ENCODE measurements at places on chromosomes 1 and 21. TPM values are rescaled to one million over a fixed set of nuclear protein-coding genes. Genes with fewer than 3 reads are reported as not detected.
A peak's percentile ranks its signal among the peaks of the same experiment; 100 is the strongest.

- DNase-seq = no peak
Observed at GRCh38 chr1:203031467-203031866, 5.2 kb downstream of the PPFIA4 start.

- DNase-seq = no peak
Observed at GRCh38 chr1:69494221-69494620, 73.5 kb upstream of the LRRC7 start.

COL9A2 gene
- total RNA-seq = 0.94 TPM

GRCh38 chr1:30844631-30845030 lies 63.9 kb downstream of the SDC3 start:
- DNase-seq = no peak

CLCA4 gene
- total RNA-seq = not detected

DNA sequence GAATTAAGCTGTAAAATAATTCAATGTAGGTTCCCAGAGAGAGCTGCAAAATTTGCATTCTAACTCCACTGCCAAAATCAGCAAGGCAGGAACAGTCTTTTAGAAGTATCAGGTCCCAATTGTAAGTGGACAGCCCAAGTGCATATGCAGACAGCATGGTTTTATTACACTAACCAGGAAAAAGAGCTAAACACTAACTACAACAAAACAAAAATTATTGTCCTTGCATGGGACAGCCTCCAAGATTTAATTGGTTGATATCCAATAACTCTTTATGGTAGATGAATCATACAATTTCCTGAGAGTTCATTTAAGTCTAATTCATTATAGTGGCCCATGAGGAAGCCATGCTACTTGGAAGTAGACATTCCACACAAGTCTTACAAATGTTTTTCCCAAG lies 154.3 kb upstream of the ZNF648 start:
- DNase-seq = no peak

GRCh38 chr1:164644774-164645644 lies 86.0 kb downstream of the PBX1 start:
- DNase-seq = peak; percentile 28

PLA2G2C gene
- not detected for total RNA-seq

DNA sequence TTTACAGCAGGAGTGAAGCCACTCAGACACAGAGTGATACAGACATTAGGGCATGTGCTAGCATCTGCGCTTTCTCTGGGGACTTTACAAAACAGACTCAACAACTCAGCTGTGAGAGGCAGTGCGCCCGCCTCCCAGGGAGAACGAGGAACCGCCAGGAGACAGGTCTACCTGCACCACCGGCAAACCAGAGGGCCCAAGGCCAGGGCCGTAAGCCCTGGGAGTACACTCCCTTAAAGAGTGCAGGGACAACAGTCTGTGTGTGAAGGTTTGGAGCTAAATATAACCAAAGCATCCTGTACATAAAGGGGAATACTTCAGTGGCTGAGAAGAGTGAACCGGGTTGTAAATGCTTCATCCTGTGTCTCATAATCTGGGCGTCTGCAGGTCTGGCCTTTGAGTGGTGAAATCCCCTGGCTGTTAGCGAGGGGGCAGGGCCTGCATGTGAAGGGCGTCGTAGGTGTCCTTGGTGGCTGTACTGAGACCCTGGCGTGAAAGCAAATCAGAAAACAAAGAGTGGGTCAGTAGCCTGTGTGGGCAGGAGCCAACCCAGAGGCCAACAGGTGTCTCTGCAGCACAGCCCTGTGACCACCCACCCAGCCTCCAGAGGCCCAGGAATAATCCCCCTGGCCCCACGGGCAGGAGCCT lies 86.9 kb downstream of the CD247 start:
- DNase-seq = no peak

DNA sequence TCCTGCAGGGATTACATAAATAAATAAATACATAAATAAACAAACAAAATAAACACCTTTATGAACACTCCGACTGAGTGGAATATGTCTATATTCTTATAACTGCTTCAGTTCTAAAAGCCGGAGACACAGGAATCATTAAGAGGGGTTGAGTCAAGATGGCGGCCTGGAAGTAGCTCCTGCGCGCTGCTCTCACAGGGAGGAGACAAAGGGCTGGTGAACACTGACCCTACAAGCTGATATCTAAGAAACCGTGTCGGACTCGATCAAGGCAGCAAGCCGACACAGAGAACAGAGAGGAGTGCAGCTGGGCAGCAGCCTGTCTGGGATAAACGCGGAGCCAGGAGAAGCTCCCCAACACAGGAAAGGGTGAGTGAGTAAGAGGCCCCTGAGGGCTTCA lies 1098.6 kb upstream of the NCAM2 start:
- no peak for DNase-seq

DNA sequence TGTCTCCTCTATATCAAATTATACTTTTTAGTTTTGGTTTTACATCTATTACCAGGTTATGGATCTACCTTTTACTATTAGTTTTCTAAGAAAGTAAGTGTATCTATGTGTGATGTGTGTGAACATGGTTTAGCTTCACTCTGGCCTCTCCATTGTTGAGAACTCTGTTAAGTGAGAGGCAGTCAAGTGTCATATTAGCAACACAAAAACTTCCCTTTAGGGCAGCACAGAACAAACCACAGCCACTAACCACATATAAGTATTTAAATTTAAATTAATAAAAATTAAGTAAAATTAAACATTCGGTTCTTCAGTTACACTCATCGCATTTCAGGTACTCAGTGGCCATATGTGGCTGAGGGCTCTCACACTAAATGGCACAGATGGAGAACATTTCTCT lies 96.6 kb downstream of the DPYD start:
- no peak for DNase-seq

GRCh38 chr1:183783767-183784637 lies 20.9 kb upstream of the RGL1 start:
- DNase-seq = peak; percentile 49

DNA sequence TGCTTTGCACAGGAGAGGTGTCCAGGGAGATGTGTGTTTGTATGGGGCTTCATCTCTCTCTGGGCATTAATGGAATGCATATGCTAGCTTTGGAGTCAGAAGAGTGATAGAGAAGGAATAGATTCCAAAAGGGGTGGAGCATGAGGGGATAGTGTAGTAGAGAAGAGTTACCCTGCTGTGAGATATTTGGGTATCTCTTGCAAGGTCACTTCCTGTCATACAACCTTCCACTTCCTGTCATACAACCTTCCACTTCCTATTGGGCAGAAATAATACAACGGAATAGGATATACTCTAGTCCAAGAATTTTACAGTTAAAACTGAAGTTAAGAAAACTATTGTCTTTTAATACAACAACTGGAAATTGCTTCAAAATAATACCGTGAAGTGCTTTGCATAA lies 351.8 kb upstream of the FMN2 start:
- DNase-seq = no peak

DNA sequence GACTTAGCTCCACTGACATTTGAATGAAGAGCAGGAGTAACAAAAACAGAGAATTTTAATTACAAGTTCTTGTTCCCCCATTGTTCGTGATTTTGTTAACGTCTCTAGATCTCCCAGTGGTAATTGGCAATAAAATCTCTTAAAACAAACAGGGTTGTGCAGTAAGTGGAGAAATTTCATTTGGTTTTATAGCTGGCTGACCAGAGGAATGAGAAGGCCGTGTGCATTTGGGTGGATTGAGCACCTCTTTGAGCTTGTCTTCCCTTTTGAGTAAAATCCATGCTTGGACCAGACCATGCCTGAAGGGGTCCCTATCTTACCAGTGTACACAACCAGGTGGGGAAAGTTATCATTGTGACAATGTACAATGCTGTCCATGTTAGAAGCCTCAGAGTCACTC lies 137.8 kb downstream of the HIVEP3 start:
- DNase-seq = no peak

GRCh38 chr1:112767646-112768045 lies 52.5 kb upstream of the PPM1J start:
- DNase-seq = no peak

GRCh38 chr1:193111641-193112090 lies 6.5 kb upstream of the GLRX2 start:
- DNase-seq = peak; percentile 75

DNA sequence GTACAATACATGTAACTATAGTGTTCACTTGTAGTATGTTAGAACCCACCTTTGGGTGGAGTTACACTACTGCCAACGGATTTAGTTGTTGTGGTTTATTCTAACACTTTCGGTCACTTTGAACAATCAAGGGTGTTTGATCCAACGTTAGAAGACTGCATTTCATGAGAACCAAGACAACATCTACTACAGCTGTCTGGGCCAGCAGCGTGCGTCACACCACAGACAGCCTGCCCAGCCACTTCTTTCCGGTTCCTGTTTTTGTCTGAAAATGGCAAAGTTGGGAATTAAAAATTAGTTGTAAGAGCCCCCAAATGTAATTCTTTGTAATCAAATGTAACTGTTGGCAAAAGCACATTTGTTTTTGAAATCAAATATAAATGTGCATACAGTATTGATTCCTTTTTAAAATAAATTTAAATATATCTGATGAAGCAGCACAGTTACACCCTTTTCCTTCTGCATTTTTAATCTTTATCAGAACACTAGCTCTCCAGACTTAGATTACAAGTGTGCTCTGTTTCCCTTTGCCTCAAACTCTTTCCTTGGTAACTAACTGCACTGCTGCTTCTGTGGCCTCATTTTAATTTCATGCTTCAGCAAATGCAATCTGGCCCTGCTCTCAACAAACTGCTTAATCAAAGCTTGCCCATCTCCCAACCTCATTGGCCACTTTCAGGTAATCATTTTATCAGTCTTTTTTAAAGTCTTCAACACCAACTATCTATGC lies 86.6 kb upstream of the DPH5 start:
- DNase-seq = no peak

DNA sequence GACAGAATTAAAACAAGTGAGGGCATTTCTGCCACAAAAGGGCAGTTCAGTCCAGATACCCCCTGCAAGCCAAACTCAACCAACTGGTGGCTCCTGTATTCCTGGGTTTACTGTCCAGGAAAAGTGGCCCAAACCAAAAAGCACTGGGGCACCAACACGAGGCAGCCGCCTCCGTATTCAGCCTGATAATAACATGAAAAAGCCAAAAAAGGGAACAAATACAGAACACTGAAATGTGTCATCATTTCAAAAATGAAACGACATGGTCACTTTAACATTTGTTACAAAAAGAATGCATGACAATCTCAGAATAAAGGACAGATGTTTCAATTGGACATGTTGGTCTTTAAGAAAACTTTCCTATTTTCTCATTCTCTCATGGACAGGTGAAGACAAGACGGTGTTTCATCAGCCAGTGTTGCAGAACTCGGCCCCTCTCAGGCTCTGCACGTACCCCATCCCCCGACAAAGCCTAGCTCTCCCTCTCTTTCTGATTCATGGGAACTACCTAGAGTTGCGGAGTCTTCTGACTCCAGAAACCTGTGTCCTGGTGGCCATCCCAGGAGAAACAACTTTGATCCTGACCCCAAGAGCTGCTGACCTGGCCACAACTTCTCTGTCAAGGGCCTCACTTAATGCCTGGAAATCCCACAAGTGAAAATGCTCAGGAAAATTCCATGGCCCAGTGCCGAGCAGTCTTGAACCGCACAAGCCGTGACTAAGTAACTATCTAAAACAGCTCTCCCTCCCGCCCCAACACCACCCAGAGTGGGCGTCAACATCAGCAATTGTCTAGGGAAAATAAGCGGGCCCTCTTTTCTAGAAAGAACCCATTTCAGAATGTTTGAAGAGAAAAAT lies 27.1 kb downstream of the ZBTB17 start:
- DNase-seq = peak; percentile 98

DNA sequence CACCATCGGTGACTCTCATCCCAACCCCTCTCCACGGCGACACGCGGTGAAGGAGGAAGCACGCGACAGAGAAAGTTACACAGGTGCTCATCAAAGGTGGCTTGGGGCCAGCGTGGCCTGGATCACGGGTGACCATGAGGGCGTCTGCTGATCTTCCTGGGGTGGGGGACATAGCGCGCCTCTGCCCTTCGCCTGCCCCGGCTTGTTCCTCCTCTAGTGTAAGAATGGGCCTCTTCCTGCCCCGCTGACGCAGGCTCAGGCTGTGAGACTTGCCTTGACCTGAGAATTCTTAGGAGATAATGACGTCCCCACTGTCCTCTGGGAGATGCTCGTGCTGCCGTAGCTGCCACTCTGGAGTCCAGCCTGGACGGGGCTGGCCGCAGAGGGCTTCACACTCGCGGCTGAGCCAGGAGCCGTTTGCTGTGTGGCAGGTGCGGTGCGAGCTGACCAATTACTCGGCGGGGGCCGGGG lies 39.0 kb upstream of the TMEM52 start:
- no peak for DNase-seq

DNA sequence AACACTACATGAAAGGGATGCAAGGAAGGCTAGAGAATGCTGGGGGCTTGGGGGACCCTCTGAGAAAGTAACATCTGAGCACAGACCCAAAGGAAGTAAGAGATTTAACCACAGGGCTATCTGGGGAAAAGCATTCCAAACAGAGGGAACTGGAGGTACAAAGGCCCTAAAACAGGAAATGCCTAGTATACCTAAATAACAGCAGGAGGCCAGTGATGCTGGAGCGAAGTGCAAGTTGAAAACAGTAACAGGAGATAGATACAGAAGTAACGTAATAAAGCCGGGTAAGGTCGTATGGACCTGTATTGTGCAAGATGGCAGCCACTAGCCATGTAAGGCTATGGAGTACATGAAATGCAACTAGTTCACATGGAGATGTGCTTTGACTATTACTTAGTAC lies 52.1 kb downstream of the CD34 start:
- no peak for DNase-seq

GRCh38 chr1:117128323-117129079 lies 7.0 kb upstream of the TRIM45 start:
- DNase-seq = peak; percentile 70

DNA sequence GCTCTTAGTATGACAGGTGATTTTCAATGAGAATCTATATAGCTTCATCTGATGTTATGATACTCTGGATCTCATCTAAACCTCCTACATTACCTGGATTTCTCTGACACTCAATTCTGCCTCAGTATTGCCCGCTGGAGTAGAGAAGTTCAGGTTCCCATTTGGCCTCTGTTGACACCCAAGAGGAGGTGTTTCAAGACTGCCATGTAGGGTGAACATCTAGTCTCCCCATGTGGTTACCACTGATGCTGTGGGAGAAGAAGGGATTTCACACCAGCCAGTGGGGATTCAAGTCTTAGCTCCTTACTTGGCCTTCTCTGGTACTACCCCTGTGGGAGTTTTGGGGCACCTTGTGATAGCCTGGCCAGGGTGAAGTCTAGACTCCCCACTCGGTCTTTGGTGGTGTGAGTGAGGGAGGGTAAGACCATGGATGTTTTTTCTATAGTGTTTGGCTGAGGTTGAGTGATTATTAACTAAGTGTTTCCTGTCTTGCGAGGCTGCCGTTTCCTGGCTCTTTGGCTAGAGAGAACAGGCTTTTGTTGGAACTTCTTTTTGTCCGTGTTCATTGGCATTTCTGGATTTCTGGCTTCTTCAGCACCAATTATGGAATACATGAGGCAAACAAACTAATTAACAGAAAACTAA lies 90.7 kb downstream of the RHOU start:
- DNase-seq = no peak

DENND1B gene
- 15.8 TPM for total RNA-seq

GRCh38 chr1:44086692-44087474 lies 31.7 kb upstream of the KLF17 start:
- DNase-seq = no peak

Measured in myocyte (in vitro differentiated cells).